ENCODE measurements at places on chromosomes 11 and 22.

DNA sequence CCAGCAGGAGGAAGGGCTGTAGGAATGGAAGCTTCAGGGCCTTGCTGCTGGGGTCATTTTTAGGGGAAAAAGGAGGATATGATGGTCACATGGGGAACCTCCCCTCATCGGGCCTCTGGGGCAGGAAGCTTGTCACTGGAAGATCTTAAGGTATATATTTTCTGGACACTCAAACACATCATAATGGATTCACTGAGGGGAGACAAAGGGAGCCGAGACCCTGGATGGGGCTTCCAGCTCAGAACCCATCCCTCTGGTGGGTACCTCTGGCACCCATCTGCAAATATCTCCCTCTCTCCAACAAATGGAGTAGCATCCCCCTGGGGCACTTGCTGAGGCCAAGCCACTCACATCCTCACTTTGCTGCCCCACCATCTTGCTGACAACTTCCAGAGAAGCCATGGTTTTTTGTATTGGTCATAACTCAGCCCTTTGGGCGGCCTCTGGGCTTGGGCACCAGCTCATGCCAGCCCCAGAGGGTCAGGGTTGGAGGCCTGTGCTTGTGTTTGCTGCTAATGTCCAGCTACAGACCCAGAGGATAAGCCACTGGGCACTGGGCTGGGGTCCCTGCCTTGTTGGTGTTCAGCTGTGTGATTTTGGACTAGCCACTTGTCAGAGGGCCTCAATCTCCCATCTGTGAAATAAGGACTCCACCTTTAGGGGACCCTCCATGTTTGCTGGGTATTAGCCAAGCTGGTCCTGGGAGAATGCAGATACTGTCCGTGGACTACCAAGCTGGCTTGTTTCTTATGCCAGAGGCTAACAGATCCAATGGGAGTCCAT is 14.1 kb downstream of the IL10RA start:
- DNase-seq: no peak

GRCh38 chr22:49754696-49755630 is 72.7 kb downstream of the BRD1 start:
- no peak for DNase-seq

DNA sequence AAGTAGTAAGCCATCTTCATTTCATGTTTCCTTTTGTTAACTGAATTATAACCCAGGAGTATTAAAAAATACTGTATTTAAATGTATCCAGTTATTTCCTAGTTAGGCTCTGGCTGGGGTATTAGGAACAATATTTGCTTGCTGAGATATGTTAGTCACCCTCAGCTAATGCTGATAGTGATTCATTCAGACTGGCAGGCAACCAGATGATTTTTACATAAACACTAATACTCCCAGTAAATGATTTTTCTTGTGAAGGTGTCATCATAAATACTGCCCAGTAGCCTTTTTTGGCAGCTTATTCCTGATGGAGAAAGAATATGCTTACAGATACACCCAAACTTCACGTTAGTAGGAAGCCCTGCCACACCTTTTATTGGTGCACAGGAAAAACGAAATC is 8.1 kb downstream of the YWHAH start:
- no peak for DNase-seq

GRCh38 chr11:76270389-76270788 is 64.1 kb upstream of the WNT11 start:
- DNase-seq: peak; percentile 72

GRCh38 chr11:86523738-86524619 is 148.4 kb downstream of the ME3 start:
- no peak for DNase-seq

DNA sequence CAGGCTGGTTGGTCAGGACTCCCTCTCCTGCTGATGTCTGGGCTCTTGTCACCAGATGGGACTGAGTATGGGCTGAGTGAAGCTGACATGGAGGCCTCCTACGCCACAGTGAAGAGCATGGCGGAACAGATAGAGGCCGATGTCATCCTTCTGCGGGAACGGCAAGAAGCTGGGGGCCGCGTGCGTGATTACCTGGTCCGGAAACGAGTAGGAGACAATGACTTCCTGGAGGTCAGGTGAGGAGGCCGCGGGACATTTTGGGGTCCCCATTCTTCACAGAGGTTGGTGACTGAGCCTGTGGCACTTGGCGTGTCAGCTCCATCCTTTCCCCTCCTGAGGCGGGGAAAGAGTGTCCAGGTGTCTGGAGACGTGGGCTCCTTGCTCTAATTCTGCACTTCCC is 10.1 kb downstream of the GTPBP1 start:
- no peak for DNase-seq
